ENCODE measurements at places on chromosomes 13 and 19.

GRCh38 chr19:45407091-45407375 is 589 bp downstream of the POLR1G start:
- no peak for DNase-seq

- DNase-seq, result peak; percentile 76
Measured at GRCh38 chr13:46553886-46554858, 1.2 kb downstream of the LRCH1 start.

- no peak for DNase-seq
Measured at GRCh38 chr13:92806215-92806614, 420.4 kb upstream of the GPC6 start.

GRCh38 chr13:106714271-106714982 is 146.5 kb upstream of the ARGLU1 start:
- DNase-seq, result no peak

DNA sequence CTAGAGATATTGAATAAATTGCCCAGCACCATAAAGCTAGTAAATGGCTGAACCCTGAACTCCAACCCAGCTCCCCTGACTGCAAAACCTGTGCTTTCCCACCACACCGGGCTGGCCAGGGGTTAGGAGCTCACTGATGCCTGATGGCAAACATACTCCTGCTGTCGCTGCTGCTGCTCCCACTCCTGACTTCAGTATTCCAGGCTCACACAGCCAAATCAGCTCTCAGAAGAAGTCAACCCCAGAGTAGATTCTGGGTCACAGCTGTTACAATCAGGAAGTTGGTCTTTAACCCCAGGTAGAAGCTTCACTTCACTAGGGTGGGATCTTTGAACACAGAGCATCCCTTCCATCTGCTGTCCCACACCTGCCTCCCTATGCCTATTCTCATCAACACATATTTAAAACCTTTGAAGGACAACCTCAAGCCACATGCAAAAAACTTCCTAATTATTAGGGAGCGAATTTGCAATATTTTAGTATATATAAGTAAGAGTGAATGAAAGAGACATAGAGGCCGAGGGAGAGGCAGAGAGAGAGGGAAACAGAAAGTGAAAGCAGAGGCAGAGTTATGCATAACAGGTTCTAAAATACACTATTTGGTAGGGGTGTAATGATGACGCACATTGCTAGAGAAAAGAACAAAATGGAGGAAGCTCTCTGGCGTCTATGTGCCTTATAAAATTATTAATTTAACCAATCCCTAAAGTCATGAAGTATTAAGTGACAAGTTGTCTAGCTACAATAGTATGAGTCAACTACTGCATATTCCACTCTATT is 99.4 kb upstream of the SERP2 start:
- no peak for DNase-seq

DNA sequence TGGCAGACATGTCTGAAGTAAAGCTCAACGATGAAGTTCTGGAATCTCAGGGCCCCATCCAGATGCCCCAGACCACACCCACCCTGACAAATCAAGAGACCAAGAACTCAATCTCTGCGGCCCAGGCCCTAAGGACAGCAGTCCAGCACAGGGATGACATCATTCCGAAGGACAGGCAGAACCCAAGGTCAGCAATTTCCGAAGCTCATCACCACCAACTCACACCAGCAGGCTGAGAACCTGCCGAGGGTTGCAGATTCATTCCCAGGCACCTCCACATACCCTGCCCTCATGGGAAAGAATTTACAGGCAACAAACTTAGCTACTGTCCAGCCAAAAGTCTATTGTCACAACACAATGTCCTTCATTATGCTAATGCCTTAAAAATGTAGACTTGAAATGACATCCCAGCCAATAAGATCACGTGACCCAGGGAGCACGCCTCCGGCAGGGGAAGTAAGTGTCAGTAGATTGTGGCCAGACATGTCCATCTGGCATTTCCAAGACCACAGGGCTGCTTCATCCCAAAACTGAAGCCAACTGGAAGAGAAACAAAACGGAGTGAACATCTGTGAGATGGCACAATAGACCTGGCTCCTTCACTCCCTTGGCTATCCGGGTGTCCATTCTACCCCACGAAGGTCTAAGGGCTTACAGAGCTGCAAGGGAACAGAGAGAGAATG is 98.8 kb downstream of the CRYL1 start:
- DNase-seq, result peak; percentile 30

GRCh38 chr19:10237702-10238101 is 6.6 kb upstream of the S1PR2 start:
- no peak for DNase-seq

DNA sequence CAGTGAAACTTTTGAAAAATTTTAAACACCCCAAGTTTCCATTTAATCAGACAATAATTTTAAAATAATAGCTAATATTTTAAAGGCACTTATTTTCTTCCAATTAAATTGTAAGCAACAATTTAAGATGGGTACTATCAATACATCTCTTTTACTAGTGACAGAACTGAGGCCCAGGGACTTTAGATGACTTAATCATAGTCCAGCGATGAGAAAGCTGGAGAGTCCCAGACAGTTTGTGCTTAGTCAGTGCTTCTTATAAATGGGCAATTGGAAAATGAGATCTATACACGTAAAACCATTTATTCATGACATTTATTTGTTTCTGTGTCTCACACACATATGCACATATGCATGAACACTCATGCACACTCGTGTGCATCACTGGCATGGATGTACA is 2063.5 kb downstream of the PCDH9 start:
- no peak for DNase-seq

DNA sequence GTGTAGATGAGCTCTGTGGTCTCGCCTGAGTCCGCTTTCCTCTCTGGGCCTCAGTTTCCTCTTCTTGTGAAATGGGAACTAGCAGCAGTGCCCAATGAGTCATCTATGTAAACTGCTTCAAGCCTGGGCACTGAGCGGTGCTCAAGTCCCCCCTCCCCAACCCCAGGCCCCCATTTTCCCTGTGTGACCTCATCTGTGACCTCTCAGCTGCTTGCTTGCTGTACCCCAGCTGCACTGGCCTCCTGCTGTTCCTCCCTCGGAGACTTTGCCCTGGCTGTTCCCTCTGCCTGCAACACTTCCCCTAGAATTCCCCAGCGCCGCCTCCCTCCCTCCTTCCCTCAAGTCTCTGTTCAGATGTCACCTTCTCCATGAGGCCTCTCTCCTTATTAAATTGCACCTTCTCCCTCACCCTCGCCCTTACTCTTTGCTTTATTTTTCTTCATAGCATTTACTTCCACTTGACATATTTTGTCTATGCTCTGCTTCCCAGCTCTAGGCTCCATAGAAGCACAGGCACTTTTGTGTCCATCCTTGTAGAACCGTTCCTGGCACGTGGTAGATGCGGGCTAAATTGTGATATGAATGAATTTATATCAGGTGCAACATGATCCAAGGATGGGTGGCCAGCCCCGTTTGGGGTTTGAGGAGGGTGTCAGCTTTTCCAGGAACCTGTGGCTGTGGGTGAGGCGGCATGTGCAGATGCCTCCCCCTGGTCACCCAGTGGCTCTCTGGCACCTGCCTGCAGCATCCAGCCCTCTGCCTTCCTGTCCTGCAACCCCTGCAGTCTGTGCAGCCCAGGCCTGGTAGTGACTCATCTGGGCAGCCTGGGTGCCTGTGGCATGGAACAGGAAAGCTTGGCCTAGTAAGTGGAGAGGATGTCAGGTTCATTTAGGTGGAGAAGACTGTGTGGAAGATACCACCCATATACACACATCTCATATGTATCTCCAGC is 26.3 kb downstream of the SIPA1L3 start:
- DNase-seq, result peak; percentile 36

- no peak for DNase-seq
Measured at GRCh38 chr13:21246761-21247452, 70.4 kb downstream of the MRPL57 start.

- DNase-seq, result no peak
Measured at GRCh38 chr19:35408284-35409171, 37.7 kb downstream of the GPR42 start.

DNA sequence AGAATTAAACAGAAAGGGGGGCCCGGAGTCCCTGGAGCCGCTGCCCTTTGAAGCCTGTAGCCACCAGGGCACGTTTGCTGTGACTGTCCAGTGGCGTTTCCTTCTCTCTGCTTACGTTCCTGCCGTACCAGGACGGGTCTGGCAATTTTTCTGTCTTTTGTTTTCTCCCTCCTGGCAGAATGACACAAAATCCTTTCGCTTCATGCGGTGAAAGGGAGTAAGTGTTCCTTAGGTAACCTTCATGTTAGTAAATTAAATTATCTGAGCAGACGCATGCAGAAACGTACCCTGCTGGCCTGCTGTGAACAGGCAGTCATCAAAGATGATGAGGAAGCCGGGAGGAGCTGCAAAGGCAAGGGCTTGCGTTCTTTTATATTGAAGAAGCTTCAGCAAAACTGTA is 299.3 kb upstream of the ARGLU1 start:
- DNase-seq, result no peak

DNA sequence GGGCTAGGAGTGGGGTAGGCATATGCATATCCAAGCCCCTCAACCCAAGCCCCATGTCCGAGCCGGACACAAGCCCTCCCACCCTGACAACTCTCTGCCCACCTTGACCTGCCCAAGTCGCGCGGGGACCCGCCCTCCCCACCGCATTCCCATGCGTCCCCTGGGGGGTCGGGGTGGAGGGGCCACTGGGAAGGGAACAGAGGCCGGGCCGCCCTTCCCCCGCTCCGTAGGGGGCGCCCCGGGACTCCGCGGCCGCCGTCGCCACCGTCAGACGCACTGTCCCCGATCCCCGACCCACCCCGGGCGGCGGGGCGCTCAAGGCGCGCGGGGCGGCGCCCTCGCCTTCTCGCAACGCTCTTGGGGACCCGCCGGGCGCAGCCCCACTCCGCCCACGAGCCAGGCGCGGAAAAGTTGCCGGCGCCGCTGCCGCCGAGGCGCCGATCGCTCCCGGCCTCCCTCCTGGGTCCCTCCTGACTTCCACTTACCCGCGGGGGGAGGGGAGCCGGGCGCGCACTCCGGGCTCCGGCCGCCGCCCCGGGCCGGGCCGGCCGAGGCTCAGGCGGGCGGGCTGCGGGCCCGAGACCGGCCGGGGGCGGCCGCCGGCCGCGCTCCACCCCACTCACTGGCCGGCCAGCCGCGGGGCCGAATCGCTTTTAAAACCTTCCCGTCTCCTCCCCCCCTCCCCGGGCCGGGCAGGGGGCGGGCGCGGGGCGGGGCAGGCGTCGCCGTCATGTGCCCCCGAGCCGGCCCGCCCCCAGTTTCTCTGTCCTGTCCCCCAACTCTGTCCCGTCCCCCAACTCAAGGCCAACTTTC is 34.4 kb upstream of the NANOS3 start:
- peak; percentile 93 for DNase-seq

- no peak for DNase-seq
Measured at GRCh38 chr13:78045916-78046315, 127.3 kb upstream of the EDNRB start.

DNA sequence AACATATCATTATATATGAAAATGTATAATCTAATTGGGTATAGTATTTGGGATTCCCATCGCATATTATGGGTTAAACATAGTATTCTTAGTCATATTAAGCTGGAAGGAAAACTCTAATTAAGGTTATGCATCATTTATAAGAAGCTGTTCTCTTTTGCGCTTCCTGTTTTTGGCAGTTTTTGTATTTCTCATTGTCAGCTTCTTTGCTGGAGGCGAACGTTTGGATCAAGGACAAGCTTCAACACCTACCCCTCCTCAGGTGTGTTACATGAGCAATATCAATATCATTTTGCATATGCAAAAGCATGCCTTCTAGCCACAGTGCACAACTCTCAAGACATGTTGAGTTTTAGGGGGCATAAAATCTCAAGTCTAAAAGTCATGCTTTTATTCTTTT is 439.8 kb downstream of the TDRD3 start:
- no peak for DNase-seq

GRCh38 chr13:46679369-46680120 is 117.4 kb downstream of the ESD start:
- DNase-seq, result peak; percentile 83

DNA sequence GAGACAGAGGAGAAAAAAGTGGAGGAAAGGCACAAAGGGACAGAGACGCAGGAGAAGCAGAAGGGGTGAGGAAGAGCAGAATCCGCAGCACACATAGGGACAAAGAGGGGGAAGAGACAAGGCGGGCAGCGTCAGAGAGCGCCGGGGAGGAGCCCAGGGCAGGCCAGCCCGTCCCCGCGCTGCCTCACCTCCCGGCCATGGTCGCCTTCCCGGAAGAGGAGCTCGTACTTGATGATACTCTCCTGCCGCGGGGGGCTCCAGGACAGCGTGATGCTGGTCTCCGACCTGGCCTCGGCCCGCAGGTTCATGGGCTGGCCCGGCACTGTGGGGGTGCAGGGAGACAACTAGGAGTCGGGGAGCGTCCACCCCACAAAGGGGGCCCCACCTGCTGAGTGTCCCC is 100.6 kb downstream of the PTPRS start:
- no peak for DNase-seq
